AG04450 (cell line): ENCODE measurements at places on chromosomes 13 and 19. TPM values are rescaled to one million over a fixed set of nuclear protein-coding genes. Genes with fewer than 3 reads are reported as not detected.

The CYP2A6 gene
- polyA plus RNA-seq = not detected in 2 replicates

The EPN1 gene
- 32.1 and 44.1 TPM in 2 replicates for polyA plus RNA-seq

The TYROBP gene
- polyA plus RNA-seq = not detected in 2 replicates

The REX1BD gene
- polyA plus RNA-seq = 17.6 TPM in 2 replicates

The ERICH6B gene
- not detected in 2 replicates for polyA plus RNA-seq

The PLK5 gene
- not detected in 2 replicates for polyA plus RNA-seq

The AMH gene
- not detected in 2 replicates for polyA plus RNA-seq

The PSG11 gene
- 0.11 TPM in 1 of 2 replicates, not detected in the other for polyA plus RNA-seq

The APLP1 gene
- 6.8 and 10.9 TPM in 2 replicates for polyA plus RNA-seq
